ENCODE measurements at places on chromosomes 12 and 14. TPM values are rescaled to one million over a fixed set of nuclear protein-coding genes. Genes with fewer than 3 reads are reported as not detected.

TRHDE gene
- total RNA-seq = 97.8 TPM

- DNase-seq = no peak
Measured at GRCh38 chr12:113135178-113136127, at the start of gene RASAL1. Gene RASAL1, minus strand, starts transcription at chr12:113135761. Its CDS starts 299 bp downstream, at chr12:113135462.

GRCh38 chr14:51118993-51119392, 24.1 kb upstream of the TRIM9 start:
- no peak for DNase-seq

DNA sequence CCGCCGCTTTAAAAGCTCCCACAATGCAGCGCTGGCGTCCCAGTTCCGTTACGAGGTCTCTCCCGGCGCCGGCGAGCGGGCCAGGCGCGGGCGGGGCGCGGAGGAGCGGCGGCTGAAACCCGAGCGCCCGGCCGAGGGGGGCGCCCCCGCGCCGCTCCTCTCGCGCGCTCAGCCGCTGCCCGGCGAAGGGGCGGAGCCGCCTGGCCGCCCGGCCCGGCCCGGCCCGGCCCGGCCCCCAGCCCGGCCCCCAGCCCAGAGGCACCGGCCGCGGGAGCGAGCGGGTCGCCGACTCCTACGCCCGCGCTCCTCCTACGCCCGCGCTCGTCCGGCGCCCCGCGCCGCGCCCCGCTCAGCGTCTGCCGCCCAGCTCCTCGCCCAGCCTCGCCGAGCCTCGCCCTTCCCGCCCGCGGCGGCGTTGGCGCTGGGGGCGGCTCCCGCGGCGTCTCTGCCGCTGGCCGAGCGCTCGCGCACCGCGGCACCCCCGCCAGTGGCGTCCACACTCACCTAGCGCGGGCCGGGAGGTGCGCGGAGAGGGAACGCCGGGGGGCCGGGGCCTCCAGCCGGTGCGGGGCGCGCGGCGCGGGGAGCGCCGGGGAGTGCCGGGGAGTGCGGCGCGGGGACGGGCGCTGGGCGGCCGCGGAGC, at the start of gene RASSF8:
Gene RASSF8, plus strand, starts transcription at position 255 of the 643 bp plus-strand sequence. CDS start 96,662 bp downstream, outside the sequence.
- DNase-seq = peak; percentile 72

DNA sequence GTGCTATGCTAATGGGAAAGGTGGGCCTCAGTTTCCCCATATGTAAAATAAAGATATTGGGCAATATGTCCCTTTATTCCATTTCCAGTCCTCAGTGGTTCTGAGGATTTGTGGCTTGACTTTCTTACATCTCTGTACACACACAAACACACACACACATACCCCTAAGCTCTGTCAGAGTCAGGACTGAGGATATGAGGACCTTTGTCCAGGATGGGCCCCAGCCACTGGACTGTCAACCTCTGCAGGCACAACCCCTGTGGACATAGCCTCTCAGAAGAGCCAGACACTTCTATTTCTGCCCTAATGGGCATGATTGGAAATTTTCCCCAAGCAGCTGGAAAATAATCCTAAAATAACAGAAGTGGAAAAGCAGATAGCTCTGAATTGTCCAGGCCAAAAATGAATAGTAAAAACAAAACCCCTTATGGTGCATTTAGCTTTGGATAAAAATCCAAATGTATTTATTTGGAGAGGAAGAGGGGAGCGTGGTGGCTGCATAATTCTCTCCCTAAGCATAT, 50.2 kb downstream of the RIN3 start:
- DNase-seq = no peak

- no peak for DNase-seq
Measured at GRCh38 chr14:96888158-96888557, 91.0 kb downstream of the VRK1 start.

Data from IMR-90 (cell line).